SK-MEL-5 (cell line): ENCODE measurements at places on chromosomes 12 and 14. TPM values are rescaled to one million over a fixed set of nuclear protein-coding genes. Genes with fewer than 3 reads are reported as not detected.

GRCh38 chr12:2233034-2233433 is 180.2 kb downstream of the CACNA1C start:
- no peak for DNase-seq

- peak; percentile 69 for DNase-seq
These were observed at the start of gene EEF1AKMT3 for GRCh38 chr12:57772429-57773322. Gene EEF1AKMT3 (plus strand): TSS chr12:57772614. CDS start chr12:57772725, 111 bp downstream.

TMEM253 gene
- total RNA-seq: 0.11 TPM in 1 of 2 replicates, not detected in the other

SIRT4 gene
- total RNA-seq: 1.9 and 2.8 TPM in 2 replicates

KLRC2 gene
- total RNA-seq: not detected in 2 replicates
